ENCODE measurements at places on chromosomes 4 and X.
A peak's percentile ranks its signal among the peaks of the same experiment; 100 is the strongest.

GRCh38 chr4:74309223-74309622, 953 bp downstream of the EPGN start:
- no peak for DNase-seq

GRCh38 chr4:16168710-16169388, 57.4 kb downstream of the TAPT1 start:
- no peak for DNase-seq

DNA sequence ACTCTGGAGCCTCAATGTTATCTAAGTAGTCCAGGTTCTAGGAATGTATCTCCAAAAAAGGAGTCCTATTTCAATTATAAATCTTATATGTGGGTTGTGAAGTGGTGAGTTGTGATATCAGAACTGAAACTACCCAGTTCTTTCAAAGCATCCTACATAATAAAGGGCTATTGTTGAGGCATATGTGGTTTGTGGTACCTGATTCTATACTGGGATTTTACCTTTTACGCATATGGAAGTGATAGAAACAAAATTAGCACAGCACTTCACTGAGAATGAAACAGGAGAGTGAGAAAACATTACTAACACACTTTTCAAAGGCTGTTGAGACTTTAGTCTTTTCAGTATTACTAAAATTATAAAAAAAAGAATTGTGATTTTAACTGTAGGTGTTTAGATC, 417.7 kb upstream of the GALNT7 start:
- DNase-seq, result no peak

DNA sequence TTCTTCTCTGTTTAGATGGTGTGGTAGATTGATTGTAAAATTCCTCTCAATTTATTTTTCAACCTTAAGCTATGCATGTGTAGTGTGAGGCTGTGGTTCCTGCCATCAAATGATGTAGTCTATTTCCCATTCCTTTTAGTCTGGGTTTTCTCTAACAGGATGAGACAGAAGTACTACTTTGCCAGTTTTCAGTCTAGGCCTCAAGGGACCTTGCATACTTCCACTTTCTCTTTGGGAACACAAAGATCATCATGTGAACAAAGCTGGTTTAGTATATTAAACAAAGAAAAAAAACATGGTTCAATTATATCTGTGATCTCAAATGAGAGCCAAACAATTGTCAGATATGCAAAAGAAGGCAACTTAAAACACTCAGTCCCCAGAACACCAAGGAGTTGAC, 1284.0 kb downstream of the RAPGEF2 start:
- no peak for DNase-seq

GRCh38 chr4:37383579-37384229, 139.2 kb downstream of the NWD2 start:
- peak; percentile 3 for DNase-seq

- no peak for DNase-seq
These were observed 29.8 kb downstream of the ATP2B3 start for GRCh38 chrX:153547195-153547594.

DNA sequence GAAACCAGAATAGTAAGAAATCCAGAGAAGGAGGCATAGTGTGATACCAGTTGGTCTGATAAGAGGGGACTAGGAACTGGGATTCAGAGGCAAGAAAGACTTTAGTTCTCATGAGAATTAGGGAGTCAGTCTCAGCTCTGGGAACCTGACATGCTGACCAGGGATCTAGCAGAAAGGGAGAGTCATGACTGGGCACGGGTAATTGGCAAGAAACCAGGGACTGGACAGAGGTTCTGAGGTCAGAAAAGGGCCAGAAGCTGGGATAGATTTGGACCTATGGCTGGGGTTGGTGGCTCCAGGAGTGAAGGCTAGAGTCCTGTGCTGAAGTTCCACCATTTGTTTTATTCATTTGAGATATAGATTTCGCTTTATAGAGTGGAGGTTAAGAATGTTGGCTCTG, 110.2 kb upstream of the C1GALT1C1 start:
- DNase-seq, result peak; percentile 15

- no peak for DNase-seq
These were observed 305.9 kb downstream of the IDS start for GRCh38 chrX:149198980-149199732.

DNA sequence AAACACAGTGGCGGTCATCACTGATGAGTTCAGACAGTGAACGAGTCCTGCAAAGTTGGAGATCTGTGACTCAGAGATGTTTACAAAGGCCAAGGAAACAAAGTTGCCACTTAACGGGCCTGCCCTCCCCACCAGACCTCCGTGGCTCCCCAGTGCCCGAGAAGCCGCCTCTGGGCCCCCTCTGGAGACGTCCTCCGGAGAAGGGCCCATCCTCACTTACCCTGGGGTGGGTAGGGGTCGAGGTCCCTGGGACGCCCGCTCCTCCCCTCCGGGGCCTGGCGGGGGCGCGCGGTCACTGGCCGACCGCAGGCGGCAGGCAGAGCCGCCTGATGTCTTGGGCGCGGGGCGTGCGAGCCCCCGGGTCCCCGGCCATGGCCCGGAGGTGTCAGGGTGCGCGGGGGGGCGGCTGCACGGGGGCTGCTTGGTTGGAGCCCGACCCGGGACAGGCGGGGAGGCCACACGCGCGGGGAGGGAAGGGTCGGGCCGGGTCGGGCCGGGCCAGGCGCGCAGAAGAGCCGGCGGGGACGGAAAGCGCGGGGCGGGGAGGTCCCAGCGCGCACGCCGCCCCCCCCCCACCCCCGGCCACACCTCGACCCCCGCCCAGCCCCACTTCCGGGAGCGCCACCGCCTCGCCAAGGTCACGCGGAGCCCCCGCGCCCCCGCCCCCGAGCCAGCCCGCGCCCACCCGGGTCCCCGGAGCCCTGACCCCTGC, 529 bp downstream of the DHRSX start:
- peak; percentile 69 for DNase-seq

GRCh38 chrX:115525486-115525885, 35.5 kb upstream of the PLS3 start:
- no peak for DNase-seq

GRCh38 chrX:96693407-96693806, 8.8 kb downstream of the DIAPH2 start:
- DNase-seq, result no peak

DNA sequence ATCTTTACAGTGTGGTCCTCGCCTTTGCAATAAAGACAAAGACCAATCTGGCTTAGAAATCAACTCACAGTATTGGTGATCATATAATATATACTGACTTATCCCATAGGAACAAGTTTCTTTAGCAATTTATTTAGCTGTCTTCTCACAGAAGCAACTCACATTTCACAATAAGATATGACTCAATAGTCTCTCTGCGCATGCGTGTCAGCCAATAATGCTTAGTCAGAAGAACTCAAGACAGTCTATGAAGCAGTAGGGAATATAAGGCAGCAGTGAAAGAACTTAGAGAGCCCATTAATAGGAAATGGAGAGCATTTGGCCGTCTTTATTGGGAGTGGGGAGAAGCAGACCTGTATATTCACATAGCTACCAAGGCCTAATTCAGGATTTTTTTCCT, 216.7 kb downstream of the IL13RA2 start:
- DNase-seq, result peak; percentile 47

- peak; percentile 54 for DNase-seq
These were observed 66.0 kb upstream of the C4orf54 start for GRCh38 chr4:99723612-99724011.

- no peak for DNase-seq
These were observed 491.0 kb upstream of the MAGEB2 start for GRCh38 chrX:29724316-29724715.

All from EH (cell line).